ENCODE measurements at places on chromosomes 6 and 20. TPM values are rescaled to one million over a fixed set of nuclear protein-coding genes. Genes with fewer than 3 reads are reported as not detected.

GRCh38 chr6:26218824-26219223, 131.6 kb downstream of the HFE start:
- no peak for DNase-seq
- H3K27me3 ChIP-seq: no peaks in the 10 kb centered on the region
- no peak overlapping the region for H3K4me3 ChIP-seq
- peaks cover 19% of the 10 kb centered on the region for H3K4me1 ChIP-seq

- no peaks in the 10 kb centered on the region for H3K4me1 ChIP-seq
- no peak overlapping the region for H3K4me3 ChIP-seq
- H3K27ac ChIP-seq: no peak overlapping the region
- 0 out of 2 replicates have a peak, but pooled peaks cover 4% of the 10 kb centered on the region for H3K27me3 ChIP-seq
- DNase-seq: no peak
- H3K36me3 ChIP-seq: no peaks in the 10 kb centered on the region
Observed at GRCh38 chr6:6085928-6086668, 79.4 kb upstream of the NRN1 start.

GRCh38 chr6:38169221-38169976, 349.9 kb downstream of the ZFAND3 start:
- no peak for DNase-seq
- H3K27ac ChIP-seq: no peak overlapping the region
- no peaks in the 10 kb centered on the region for H3K27me3 ChIP-seq
- H3K36me3 ChIP-seq: no peaks in the 10 kb centered on the region
- H3K4me1 ChIP-seq: peaks cover 7% of the 10 kb centered on the region

- H3K4me3 ChIP-seq: peak overlapping the region; percentile 33
- peak overlapping the region; percentile 93 for H3K27ac ChIP-seq
- no peaks in the 10 kb centered on the region for H3K36me3 ChIP-seq
- H3K4me1 ChIP-seq: peaks cover 48% of the 10 kb centered on the region
- no peaks in the 10 kb centered on the region for H3K27me3 ChIP-seq
Observed at GRCh38 chr6:83464381-83465140, 33.7 kb upstream of the ME1 start.

- peak; percentile 46 for DNase-seq
- no peaks in the 10 kb centered on the region for H3K36me3 ChIP-seq
- no peak overlapping the region for H3K27ac ChIP-seq
- H3K27me3 ChIP-seq: no peaks in the 10 kb centered on the region
- no peak overlapping the region for H3K4me3 ChIP-seq
- no peaks in the 10 kb centered on the region for H3K4me1 ChIP-seq
Observed at GRCh38 chr6:130240232-130240631, 17.5 kb upstream of the SAMD3 start.

The PROKR2 gene
- total RNA-seq: not detected

- H3K27me3 ChIP-seq: peaks cover 59% of the 10 kb centered on the region
- no peak overlapping the region for H3K27ac ChIP-seq
- H3K4me3 ChIP-seq: no peak overlapping the region
Observed at GRCh38 chr20:17479063-17479657, 52.0 kb downstream of the BFSP1 start.

The THBS2 gene
- not detected for total RNA-seq

The GGTLC1 gene
- total RNA-seq: not detected

The PRPH2 gene
- not detected for total RNA-seq

The MBOAT1 gene
- total RNA-seq: 10.3 TPM

DNA sequence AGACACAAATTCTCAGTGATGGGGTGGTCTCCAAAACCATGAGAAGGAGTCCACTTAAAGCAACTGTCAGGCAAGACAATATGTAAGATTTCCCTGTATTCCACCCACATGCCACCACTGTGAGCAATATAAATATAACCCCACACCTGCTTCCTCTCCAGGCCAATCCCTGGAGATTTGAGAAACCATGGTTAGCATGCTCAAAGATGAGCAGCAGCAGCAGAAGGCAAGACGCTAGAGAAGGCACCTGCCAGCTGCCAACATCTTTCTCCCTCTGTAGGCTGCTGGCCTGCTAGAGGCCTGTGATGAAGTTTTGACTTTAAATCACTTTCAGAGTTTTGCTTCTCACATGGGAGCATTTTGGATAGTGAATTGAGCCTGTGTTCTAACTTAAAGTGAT, 7.9 kb upstream of the SOD2 start:
- H3K36me3 ChIP-seq: no peaks in the 10 kb centered on the region
- no peaks in the 10 kb centered on the region for H3K27me3 ChIP-seq
- no peak overlapping the region for H3K4me3 ChIP-seq
- H3K27ac ChIP-seq: peak overlapping the region; percentile 67

The SNAP25 gene
- not detected for total RNA-seq

DNA sequence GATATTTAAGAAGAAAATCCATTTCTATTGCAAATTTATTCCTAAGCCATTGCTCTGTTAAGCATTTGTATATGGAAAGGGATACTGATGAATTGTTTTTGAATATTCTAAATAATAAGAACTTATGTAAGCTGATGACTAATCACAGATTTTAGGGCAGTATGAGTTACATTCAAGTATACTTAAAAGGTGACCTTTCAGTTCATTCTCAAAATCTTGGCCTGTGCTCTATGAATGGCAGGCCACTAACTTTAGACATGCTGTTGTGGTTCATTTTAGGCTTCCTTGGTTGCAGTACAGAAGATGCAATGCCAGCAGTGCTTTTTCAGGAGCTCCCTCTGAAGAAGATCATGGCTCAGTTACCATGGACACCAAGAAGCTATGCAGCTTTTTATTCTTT, 380.4 kb downstream of the CENPW start:
- H3K27ac ChIP-seq: no peak overlapping the region
- H3K36me3 ChIP-seq: no peaks in the 10 kb centered on the region
- H3K4me1 ChIP-seq: no peaks in the 10 kb centered on the region
- no peak overlapping the region for H3K4me3 ChIP-seq
- no peak for DNase-seq

- H3K27ac ChIP-seq: no peak overlapping the region
- peaks cover 18% of the 10 kb centered on the region for H3K4me1 ChIP-seq
- H3K36me3 ChIP-seq: no peaks in the 10 kb centered on the region
- no peaks in the 10 kb centered on the region for H3K27me3 ChIP-seq
- DNase-seq: no peak
Observed at GRCh38 chr6:24378473-24379097, 20.7 kb upstream of the DCDC2 start.

GRCh38 chr6:17193106-17193775, 87.9 kb upstream of the RBM24 start:
- no peak overlapping the region for H3K4me3 ChIP-seq
- no peaks in the 10 kb centered on the region for H3K27me3 ChIP-seq
- H3K27ac ChIP-seq: no peak overlapping the region
- no peaks in the 10 kb centered on the region for H3K4me1 ChIP-seq

DNA sequence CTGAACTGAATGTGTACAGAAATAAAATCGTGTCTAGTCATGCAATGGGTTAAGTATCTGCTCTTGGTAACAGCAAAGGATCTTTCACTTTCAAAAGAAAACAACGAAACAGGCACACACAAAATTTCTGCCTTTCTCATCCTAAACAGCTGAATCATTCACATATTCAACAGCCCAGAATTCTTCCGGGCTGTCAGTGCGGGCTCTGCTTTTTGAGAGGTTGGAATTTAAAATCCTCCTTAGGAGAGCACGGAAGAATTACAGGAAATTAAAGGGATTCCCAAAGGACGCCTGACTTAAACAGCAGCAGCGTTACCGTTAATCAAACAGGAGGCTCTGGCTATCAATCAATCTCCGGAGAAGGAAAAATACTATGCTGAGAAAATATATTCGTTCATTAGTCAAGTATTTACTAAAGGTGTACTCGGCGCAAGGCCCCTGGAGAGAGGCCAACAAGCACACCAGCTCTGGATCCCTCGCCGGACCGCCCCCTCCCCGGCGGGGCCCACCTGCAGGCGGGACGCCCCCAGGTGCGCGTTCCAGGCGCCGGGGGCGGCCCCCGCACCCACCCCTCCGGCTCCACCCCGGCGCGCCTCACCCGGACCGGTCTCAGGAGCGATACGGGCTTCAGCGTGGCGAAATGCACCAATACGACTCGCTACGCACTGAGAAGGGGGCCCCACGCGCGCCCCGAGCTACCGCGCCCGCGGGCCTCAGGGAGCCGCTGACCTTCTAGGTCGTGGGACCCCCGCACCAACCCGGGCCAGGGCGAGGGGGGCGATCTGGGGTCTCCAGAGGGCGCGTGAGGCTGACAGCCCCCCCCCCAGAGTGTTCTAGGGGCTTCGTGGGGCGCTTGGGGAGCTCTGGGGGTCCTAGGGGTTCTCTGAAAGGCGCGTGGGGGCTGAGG, 1.0 kb downstream of the NAPB start:
- H3K4me1 ChIP-seq: peaks cover 12% of the 10 kb centered on the region
- peak; percentile 61 for DNase-seq
- peak overlapping the region; percentile 74 for H3K4me3 ChIP-seq
- H3K27me3 ChIP-seq: no peaks in the 10 kb centered on the region
- no peaks in the 10 kb centered on the region for H3K36me3 ChIP-seq

GRCh38 chr6:80210618-80211017, 104.1 kb downstream of the BCKDHB start:
- H3K27me3 ChIP-seq: no peaks in the 10 kb centered on the region
- no peak for DNase-seq
- no peaks in the 10 kb centered on the region for H3K36me3 ChIP-seq
- no peak overlapping the region for H3K4me3 ChIP-seq

The IL20RA gene
- 6.0 TPM for total RNA-seq

DNA sequence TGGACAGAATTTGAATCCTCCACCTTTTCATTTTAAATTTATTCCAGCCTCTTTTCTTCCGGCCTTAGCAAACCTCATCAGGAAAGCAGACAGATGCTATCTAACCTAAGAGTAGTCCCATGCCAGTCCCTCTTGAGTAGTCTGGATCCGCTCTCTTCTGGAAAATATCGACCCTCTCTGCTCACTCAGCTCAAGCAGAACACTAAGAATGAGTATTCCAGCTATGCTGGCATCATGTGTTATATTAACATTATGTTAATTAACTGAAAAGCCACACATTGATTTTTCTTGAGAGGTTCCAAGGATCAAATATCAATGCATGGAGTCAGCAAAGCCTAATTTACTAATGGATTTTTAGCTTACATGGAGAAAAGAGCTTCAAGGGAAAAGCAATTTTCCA, 161.4 kb downstream of the ID4 start:
- H3K36me3 ChIP-seq: no peaks in the 10 kb centered on the region
- peaks cover 44% of the 10 kb centered on the region for H3K27me3 ChIP-seq
- H3K4me1 ChIP-seq: peaks cover 5% of the 10 kb centered on the region
- no peak for DNase-seq
- H3K4me3 ChIP-seq: no peak overlapping the region
- no peak overlapping the region for H3K27ac ChIP-seq

The GNMT gene
- 0.47 TPM for total RNA-seq

The LTA gene
- total RNA-seq: not detected

DNA sequence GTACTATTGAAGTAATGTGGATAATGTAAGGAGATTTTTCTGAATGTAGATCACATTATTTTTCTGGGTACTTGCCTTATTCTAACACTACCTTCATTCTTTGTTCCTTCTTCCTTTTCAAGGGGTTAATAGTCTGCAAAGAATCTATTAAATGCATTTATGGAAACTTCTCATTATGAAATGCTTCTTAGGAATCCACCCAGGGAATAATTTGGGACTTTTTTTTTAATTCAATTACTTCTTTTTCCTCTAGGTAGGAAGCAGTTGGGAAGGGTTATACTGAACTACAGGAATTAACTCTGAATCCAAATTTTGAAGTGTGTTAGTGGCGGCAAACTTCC, 173.1 kb downstream of the FOXA2 start:
- H3K4me3 ChIP-seq: no peak overlapping the region
- H3K27me3 ChIP-seq: no peaks in the 10 kb centered on the region
- no peak for DNase-seq

DNA sequence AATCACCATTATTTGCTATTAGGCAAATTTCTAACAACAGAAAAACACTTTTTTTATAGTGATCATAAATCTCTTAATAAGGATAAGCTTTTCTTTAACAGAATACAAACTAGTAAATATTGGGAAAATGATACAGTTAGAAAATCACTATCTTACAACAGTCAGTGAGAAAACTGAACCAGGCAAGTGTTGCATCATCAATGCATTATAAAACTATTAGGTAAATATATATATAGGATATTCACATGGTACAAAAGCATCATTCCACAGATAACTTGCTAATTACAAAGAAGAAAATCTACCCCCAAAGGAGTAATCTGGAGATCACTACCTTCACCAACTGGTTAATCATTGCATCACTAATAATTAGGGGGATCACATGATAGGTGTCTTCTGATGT, 652.1 kb downstream of the HACE1 start:
- H3K27ac ChIP-seq: no peak overlapping the region
- no peaks in the 10 kb centered on the region for H3K36me3 ChIP-seq
- no peaks in the 10 kb centered on the region for H3K27me3 ChIP-seq
- H3K4me1 ChIP-seq: no peaks in the 10 kb centered on the region
- DNase-seq: no peak
- H3K4me3 ChIP-seq: no peak overlapping the region

The SLC22A3 gene
- 0.47 TPM for total RNA-seq

DNA sequence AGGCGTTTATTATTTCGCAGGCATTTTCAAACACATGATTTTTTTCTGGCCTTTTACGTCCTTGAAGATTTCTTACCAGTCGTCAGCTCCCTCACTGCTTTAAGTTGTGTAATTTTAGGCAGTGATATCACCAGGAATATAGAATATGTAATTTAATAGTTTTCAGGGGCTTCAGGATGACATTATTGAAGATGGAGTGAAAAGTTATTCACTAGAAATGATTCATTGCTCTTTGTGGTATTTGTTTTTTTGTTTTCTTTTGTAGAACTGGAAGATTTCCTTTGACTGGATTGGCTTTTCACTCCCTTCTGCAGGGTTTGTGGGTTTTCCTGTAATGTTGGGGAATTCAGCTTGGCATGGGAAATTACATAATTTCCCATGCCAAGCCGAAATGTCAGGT, 2.0 kb downstream of the LRRC1 start:
- H3K4me1 ChIP-seq: peaks cover 27% of the 10 kb centered on the region
- H3K27me3 ChIP-seq: no peaks in the 10 kb centered on the region
- peak overlapping the region; percentile 23 for H3K27ac ChIP-seq
- H3K4me3 ChIP-seq: peak overlapping the region; percentile 86
- H3K36me3 ChIP-seq: no peaks in the 10 kb centered on the region
- DNase-seq: peak; percentile 43

- no peak for DNase-seq
- H3K4me3 ChIP-seq: no peak overlapping the region
- H3K4me1 ChIP-seq: peaks cover 29% of the 10 kb centered on the region
- H3K27ac ChIP-seq: no peak overlapping the region
- no peaks in the 10 kb centered on the region for H3K36me3 ChIP-seq
Observed at GRCh38 chr20:53794529-53795115, 201.0 kb upstream of the ZNF217 start.

GRCh38 chr6:26309731-26310142, 55.3 kb upstream of the BTN3A2 start:
- H3K4me1 ChIP-seq: peaks cover 28% of the 10 kb centered on the region
- peak; percentile 94 for DNase-seq
- no peaks in the 10 kb centered on the region for H3K27me3 ChIP-seq
- peak overlapping the region; percentile 84 for H3K27ac ChIP-seq
- H3K4me3 ChIP-seq: peak overlapping the region; percentile 16
- no peaks in the 10 kb centered on the region for H3K36me3 ChIP-seq

The SLC35F1 gene
- total RNA-seq: not detected

The FAXC gene
- 3.9 TPM for total RNA-seq

The OR11A1 gene
- total RNA-seq: not detected

The EYS gene
- total RNA-seq: 0.07 TPM
